HEK293T (cell line): ENCODE measurements at places on chromosomes 12 and 14.

DNA sequence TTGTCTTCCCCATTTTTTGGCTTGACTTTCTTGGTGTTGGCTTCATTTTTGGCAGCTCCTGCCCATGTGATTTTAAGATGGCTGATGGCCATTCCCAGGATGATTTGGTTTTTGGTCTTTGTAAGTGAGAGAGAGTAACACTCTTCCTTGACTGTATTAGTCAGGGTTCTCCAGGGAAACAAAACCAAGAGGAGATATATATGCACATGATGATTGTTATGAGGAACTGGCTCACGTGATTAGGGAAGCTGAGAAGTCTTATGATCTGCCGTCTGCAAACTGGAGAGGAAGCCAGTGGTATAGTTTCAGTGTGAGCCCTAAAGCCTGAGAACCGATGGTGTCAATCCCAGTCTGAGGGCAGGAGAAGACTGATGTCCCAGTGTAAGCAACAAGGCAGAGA lies 146.6 kb downstream of the NRXN3 start:
- no peak for DNase-seq

DNA sequence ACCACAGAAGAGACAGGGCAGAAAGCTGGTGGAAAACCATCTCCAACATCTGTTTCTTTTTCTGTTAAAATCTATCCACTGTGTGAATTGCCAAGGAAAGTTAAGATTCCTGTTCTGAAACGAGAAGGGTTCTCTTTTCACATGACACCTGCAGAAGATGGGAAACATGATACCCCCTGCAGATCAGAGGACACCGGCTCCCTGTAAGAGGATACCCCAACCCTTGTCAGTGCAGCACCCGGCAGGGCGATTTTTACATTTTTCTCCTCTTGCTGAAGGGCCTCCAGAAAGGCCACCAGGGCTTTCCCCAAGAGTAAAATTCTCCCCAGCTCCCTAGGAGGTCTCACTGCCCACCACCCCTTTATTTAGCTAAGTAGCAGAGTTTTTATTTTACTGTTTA lies 48.2 kb downstream of the DPF3 start:
- no peak for DNase-seq

GRCh38 chr14:50058113-50058512 lies 58.3 kb downstream of the VCPKMT start:
- no peak for DNase-seq

DNA sequence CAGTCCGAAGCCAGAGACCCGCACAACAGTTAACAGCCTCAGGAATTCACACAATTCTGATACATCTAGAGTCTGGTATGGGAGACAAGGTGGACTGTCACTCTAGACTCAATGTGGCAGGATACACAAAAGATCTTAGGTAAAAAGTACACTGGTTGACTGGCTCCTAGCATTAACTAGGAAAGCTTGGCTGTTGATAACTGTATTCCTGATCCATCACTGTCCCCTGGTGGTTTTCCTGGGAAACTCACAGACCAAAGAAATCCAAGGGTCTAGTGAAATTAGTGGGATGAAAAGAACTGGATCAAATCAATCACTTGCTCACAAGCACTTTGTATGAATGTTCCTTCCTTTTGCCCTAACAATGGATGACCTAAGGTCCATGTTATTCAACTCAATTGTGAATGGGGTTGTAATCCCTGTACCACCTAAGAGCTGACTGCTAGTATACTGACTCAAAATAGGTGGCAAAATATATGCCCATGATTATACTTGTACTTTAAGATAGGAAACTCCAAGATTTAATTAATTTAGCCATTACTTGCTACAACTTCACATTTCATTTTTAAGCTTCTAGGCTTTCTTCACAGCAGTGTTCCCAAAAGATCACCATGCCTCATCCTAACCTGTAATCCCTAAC lies 14.0 kb downstream of the NPC2 start:
- DNase-seq, result peak; percentile 46

GRCh38 chr12:124490584-124491305 lies 76.7 kb downstream of the NCOR2 start:
- DNase-seq, result no peak

DNA sequence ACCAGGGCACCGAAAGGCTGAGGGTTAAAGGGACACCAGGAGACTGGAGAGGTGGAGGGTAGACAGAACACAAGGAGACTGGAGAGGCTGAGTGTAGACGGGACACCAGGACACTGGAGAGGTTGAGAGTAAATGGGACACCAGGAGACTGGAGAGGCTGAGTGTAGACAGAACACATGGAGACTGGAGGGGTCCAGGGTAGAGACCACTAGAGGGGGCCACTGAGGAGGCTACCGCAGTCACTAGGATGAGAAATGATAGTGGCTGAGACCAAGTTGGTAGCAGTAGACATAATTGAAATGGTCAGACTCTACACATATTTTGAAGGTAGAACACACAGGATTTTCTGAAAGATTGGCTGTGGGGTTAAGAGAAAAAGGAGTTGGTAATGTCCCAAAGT lies 68.2 kb downstream of the PAH start:
- DNase-seq, result no peak

- DNase-seq, result no peak
These were observed 22.9 kb upstream of the TCL1B start for GRCh38 chr14:95663226-95663797.

GRCh38 chr12:125089083-125089482 lies 23.8 kb downstream of the AACS start:
- DNase-seq, result peak; percentile 22

DNA sequence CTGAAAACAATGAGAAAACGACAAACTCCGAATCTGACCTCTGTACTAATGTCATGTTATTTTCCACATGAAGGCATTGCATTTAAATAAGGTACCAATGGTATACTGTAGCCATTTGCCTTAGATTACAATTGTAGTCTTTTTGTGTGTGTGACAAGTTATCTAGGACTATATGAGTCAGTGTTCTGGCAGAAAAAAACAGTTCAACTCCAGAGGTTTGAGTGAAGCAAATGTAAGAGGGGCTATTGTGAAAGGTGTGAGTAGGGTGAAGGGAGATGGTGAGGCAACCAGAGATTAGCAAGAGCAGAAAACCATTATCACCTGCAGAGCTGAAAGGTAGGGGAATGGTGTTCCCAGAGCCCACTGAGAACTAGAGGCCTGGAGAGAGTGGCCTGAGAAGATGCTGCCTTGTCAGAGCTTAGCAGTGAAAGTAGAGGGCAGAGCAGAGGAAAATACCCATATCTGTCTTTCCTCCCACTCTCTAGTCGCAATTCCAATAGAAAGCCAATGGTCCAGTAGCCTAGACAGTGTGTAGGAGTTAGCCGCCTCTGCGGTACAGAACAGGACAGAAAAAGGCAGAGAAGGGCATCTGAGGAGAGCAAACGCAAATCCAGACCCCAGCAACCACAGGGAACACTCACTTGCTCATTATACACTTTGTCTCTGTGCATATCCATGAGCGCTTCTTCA lies 112.2 kb downstream of the DYRK2 start:
- no peak for DNase-seq

DNA sequence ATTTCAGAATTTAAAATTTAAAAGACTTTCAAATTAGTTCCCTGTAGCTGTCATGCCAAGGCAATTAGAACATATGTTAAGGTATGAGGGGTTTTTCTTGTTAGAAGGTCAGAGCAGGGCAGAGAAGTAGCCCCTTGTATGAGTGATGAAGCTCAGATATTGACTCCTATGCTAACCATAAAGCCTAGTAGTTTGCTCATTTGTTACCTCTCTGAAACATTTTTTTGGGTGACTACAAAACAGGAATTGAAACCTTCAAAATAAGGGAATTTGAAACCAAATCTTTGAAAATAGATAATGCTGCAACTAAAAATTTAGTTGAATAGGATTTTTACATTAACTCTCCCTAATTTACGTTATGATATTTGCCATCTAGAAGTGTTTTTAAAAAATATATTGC lies 333.5 kb downstream of the NAV3 start:
- DNase-seq, result no peak

- no peak for DNase-seq
These were observed 7.6 kb downstream of the TMEM121 start for GRCh38 chr14:105533811-105534498.

GRCh38 chr14:96802963-96803362 lies 5.8 kb downstream of the VRK1 start:
- DNase-seq, result no peak

GRCh38 chr12:46351886-46352650 lies 20.5 kb downstream of the SLC38A2 start:
- no peak for DNase-seq

DNA sequence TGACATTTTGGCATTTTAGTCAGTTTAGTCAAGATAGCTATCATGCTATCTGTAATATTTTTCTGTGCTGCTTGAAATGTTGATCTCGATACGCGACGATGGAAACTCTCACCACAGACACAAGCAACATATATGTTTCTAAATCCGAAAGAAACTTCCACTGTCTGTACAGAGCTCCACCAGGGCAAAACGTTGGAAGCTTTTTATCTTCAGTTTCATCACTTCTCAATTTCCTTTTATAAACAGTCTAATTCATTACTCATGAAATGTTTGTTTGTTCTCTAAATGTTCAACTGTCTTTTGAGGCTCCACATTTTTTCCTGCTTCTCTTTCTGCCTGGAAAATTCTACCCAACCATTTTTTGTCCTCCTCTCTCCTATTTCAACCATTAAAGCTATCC lies 737.6 kb downstream of the SLC16A7 start:
- no peak for DNase-seq

DNA sequence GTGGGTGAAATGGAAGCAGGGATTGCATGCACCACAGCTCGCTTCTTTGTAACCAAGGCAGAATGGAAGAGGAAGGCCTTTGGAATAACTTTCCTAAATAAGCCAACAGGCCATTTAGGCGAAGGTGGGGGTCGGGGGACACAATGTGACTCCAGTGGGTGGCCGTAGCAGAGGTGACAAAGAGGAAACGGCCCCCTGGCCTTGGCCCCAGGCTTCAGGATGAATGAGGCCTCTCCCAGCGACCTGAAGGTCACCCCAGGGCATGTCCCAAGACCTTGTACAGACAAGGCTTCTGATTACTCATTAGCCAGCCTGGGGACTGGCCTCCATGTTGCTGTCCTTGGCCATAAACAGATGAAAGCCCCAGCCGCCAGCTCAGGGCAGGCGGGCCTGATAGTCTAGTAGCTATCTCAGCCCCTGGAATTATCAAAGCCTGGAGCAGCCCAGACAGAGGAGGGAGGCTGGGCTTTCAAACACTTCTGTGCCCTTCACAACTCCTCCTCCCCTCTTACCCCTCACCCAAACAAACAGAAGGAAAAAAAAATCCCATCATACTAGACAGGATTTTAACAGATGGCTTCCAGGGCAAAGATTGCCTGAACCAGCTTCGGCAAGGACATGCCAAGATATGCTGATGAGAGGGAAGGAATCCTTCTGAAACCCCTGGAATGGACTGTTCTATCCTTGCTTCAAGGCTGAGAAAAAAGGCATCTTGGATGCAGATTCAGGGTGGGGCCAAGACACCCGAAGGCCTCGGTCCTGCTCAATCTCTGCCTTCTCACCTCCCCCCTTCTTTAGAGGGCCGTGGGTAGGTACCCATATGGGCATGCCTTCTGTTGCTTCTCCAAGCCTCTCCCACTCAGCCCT lies 142.3 kb upstream of the PARP11 start:
- no peak for DNase-seq

GRCh38 chr12:69583203-69583602 lies 2.1 kb upstream of the CCT2 start:
- DNase-seq, result peak; percentile 25

GRCh38 chr12:15368812-15369211 lies 46.5 kb downstream of the PTPRO start:
- DNase-seq, result no peak

DNA sequence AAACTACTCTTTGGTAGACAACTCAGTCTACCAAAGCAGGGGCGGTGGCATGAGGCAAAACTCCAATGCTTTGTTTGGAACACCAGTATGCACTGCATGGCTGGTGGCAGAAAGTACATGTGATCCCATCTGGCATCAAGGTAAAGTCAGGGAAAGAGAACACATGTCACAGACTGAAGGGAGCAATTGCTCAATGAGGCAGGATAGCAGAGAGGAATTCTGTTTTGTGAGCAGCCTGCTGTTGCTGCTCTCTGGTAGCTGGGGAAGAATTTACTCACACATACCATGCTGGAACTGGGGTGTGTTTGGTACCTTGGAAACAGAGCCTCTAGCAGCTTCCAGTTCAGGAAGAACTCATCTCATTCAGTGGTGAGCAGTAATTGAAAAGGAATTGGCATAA lies 84.8 kb downstream of the HELB start:
- DNase-seq, result no peak

DNA sequence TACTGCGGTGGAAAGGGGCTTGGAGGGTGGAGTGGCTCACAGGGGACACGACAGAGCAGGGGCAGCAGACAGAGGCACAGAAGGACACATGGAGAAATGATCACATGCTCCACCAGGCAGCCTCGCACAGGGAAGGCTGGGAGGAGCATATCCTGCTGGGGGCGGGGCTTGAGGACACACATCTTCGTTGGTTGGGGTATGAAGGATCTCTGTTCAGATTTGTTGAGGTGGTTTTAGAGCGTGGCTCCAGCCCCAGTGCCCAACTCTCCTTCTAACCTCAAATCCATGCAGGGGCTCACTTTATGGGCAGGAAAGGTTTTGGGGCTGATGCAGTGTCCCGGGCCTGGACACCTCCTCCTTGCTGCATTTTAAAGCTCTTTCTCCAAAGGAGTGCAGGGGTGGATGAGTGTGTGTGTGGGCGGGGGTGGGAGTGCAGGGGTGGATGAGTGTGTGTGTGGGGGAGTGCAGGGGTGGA lies 733 bp upstream of the P3H3 start:
- DNase-seq, result peak; percentile 84

DNA sequence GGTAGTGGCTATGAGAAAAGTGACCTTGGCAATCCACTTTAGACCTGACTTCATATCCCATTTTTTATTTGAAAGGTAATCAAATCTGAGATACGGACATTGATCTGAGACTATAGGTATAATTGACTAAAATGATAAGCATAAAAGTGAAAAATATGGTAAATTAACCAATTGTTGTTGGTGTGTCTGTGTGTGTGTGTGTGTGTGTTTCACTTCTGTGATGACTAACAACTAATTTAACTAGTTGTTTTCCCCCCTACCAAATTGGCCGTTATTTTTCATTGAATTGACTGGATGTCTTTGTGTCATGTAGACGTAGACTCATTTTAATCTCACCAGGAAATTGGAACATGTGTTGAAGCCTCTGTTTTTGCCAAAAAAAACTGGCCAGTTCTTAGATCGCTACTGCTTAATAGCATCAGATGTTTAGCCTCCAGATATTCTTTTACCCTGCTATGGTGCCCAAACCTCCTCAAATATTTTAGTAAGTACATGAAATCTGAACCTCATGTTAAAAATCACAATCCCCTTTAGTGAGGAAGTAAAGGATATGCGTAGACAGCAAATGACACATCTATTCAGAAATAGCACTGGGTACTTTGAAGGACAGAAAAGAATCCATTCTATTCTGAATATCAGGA lies 395.0 kb downstream of the EGLN3 start:
- DNase-seq, result no peak

DNA sequence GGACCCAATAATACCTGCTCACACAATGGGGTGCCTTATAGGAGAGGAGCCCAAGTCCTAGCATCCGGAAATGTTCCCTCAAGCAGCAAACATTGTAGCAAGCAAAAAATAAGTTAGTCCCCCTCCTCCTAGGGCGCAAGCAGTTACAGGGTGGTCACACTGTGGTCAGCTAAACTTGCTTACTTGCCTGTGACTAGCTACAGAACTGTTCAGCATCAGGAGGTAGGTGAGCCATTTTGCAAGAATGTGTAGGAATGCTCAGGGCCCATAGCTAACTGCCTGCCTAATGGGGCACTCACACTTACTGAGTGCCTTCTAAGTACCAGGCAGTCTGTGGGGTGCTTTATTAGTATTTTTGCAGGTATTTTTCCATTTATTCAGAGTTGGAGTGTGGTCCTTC lies 154.6 kb upstream of the GRIN2B start:
- no peak for DNase-seq

- no peak for DNase-seq
These were observed 370.9 kb upstream of the KITLG start for GRCh38 chr12:88951177-88951576.

- no peak for DNase-seq
These were observed 652 bp upstream of the SELPLG start for GRCh38 chr12:108634341-108634751.
